ENCODE measurements at places on chromosomes 5 and 9.

- DNase-seq = no peak
Measured at GRCh38 chr5:60820593-60821487, 23.2 kb downstream of the ELOVL7 start.

GRCh38 chr9:129809346-129809745 is 6.4 kb downstream of the TOR1B start:
- no peak for DNase-seq

DNA sequence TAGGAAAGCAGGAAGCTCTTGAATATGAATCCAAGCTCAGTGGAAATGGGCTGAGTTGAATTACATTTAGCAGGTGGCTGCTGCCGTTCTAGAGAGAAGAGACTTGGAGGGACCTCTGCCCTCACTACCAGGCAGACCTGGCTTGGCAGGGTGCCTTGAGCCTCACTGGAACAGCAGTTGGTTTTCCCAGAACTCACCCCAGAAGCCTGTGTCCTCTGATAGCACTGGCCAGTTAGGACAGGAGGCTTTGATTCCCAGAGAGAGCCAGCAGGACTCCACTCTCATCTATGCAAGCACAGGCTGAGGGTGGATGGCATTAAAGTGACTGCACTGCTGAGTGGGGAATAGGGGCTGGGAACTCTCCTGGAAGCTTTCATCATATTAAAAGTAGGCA is 54.8 kb downstream of the PWWP2A start:
- DNase-seq = no peak

- DNase-seq = no peak
Measured at GRCh38 chr9:88302579-88303324, 85.5 kb upstream of the SPIN1 start.

- DNase-seq = no peak
Measured at GRCh38 chr5:39080597-39081204, 6.5 kb upstream of the RICTOR start.

DNA sequence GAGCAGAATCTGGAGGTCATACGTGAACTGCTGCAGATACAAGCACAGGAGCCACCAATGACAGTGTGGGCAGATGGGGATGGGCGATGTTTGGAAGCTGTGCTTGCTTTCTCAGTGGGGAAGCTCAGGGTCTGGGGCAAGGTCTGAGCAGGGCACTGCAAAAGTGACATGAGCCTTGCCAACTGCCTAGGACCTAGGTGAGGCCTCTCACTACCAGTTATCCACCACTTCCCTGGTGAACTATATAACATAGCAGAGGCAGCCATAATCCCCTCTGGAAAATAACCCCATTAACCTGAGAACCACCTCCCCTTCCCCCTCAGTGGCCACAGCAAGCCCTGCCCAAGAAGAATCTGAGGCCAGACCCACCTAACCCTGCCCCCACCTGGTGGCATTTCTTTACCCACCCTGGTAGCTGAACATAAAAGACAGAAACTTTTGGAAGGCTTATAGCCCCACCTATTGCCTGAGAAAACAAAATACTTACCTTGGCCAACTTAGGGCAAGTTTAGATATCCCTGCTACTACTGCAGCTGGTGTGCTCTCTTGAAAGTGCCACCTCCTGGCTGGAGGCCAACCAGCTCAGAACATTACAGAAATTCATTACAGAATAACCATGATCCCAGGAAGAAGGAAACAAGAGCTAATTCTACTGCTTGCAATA is 18.8 kb upstream of the SPEF2 start:
- no peak for DNase-seq
